AG09309 (cell line): ENCODE measurements at places on chromosomes 7 and 10.

DNA sequence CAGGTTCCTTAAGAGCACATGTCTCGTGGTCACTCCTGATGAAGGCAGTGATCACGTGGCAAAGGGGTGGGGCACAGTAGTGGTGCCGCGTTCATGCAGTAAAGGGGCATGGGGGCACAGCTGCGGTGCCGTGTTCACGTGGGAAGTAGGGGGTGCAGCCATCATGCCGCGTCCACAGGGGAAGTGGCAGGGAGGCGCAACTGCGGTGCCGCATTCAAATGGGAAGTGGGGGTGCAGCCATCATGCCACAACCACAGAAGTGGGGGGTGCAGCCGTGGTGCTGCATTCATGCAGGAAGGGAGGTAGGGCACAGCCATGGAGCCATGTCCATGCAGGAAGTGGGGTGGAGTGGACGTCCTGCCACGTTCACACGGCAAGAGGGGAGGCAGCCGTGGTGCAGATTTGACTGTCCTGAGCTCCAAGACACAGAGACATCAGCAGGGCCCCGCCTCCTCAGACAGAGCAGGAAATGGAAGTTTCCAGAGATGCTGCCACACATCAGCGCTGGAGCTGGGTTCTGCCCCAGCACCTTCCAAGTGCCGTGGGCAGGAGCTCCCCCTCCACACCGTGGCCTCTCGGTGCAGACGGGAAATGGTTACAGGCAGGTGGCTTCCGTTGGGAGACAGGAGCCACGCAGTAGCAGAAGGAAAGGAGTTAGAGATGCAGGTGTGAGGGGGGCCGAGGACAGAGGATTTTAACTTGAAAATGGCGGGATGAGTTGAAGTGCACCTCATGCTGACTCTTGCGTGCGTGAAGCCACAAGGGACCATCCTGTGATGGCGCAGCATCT is 95.0 kb upstream of the DDC start:
- no peak for DNase-seq

DNA sequence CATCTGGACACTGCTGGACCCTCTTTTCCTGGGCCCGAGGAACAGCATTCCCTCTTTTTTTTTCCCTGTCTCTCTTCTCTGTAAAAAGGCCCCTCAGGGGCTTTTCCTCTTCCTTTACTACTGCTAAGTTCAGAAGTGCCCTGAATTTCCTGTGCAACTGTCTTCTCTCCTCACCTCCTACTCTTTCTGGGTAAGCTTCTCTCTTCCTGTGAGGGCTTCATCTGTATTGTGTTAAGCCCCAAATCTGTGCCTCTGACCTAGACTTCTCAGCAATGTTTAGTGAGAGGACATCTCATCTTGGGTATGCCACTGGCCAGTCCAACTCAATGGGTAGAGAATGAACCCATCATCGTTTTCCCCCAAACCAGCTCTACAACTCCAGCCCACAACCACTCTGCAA is 174.2 kb downstream of the PTEN start:
- DNase-seq: no peak

GRCh38 chr10:9950070-9950469 is 1067.6 kb upstream of the CELF2 start:
- no peak for DNase-seq

DNA sequence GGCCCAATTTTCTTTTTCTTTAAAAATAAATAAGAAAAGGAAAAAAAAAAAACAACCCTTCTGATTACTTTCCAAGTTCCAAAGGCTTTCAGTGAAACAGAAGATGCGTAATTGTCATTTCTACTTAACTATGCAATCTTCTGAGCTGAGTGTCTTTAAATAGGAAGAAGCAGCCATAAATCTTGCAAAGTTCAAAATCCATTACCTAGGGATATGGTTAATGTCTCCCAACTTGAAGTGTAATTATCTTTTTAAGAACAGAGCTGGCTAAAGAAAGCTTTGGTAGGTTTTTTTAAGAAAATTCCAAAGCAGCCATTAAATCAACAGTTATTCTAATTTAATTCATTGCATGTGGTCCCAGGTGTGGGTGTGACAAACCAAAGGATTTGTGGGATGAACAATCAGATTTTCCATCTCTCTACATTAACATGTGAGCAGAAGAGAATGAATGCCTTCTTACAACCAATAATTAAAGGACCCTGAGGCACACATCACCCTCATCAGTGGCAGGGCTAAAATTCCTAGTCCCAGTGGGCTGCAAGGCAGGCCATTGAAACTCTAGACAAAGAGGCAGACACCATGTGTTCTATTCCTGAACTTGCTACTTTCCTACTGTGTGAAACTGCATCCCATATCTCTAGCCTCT is 419.2 kb downstream of the REEP3 start:
- DNase-seq: no peak

DNA sequence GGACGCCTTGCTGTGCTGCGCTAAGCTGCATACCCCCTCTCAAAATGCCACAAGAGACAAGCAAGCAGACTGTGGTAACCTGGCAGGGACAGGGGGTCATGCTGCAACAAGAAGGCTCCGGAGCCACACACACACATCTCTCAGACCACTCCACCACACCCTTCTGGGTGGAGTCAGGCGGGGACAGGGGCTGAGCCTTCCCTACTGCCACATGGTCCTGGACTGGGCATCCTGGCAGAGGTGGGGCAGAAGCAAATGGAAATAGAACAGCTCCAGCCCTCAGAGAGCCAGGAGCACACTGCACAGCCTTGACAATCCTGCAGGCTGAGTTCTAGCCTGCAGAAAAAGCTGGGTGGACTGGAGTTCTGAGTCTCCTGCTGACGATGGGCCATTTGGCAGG is 28.4 kb upstream of the NPFFR1 start:
- no peak for DNase-seq

DNA sequence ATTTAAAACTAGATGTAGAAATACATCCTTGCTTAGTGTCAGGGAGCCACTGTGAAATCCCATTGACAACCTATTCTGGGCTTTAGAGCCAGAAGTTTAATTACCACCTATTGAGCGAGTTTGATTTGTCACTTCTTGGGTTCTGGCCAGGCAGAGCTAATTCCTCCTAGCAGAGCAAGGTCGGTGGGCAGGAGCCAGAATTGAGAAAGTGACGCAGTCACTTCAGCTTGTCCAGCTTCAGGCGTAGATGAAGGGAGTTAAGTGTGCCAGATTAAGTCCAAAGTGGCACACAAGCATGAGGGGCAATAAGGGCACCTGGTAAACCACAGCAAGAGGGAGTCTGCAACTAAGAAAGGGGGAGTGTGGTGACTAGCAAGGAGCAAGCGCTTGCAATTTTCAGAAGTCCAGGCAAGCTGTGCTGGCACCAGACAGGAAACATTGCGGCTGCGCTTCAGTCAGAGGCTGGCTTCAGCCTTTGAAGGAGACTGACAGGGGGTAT is 119.4 kb downstream of the ST7 start:
- DNase-seq: no peak

GRCh38 chr10:12799714-12800113 is 201.8 kb downstream of the CCDC3 start:
- DNase-seq: no peak

GRCh38 chr10:113711142-113711541 is 31.4 kb downstream of the CASP7 start:
- no peak for DNase-seq

- DNase-seq: no peak
Measured at GRCh38 chr7:11557627-11558026, 274.4 kb downstream of the THSD7A start.

- no peak for DNase-seq
Measured at GRCh38 chr7:69467826-69468225, 130.4 kb upstream of the AUTS2 start.

DNA sequence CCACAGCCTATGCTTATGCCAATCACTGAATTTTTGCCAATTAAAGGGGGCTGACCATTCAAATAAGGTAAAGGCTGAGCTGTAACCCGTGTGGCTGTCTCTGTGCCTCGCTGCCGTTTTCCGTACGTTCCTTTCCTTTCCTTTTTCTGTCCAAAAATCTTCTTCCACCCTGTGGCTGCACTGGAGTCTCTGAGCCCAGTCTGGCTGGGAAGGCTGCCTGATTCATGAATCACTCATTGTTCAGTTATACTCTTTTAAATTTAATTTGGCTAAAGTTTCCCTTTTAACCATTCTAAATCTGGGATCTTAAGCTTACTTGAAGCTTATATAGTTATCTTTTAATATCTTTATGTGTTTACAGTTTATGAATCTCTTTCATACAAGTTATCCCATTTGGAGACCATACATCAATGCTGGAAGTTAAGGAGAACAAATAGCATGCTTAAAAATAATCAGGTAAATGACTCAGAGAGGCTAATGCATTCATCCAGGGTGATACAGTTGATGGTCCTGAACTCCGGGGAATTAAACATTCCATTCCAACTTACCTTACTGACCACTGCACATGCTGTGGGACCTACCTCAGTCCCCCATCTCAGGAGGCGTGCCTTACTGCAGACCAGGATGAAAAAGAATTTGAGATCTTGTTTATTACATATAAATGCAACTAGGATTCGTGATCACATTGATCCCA is 385.3 kb upstream of the ADARB2 start:
- no peak for DNase-seq

GRCh38 chr7:74467876-74468275 is 14.2 kb downstream of the GTF2IRD1 start:
- no peak for DNase-seq

DNA sequence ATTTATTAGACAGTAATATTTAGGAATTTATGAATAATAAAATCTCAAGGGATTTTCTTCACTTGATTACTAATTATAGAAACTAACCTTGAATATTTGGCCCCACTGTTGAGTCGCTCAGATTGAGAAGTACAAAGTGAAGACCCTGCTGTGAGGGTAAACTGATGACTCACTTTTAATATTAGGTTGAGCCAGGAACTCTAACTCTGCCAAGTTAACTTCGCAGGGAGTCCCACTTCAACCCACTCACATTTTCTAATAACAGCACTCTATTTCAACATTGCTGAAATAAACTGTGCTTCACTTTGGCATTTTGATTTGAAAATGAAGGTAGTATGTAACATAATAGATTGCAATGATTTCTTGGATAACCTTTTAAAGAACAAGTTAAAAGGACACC is 200.7 kb downstream of the POLR1F start:
- DNase-seq: no peak

DNA sequence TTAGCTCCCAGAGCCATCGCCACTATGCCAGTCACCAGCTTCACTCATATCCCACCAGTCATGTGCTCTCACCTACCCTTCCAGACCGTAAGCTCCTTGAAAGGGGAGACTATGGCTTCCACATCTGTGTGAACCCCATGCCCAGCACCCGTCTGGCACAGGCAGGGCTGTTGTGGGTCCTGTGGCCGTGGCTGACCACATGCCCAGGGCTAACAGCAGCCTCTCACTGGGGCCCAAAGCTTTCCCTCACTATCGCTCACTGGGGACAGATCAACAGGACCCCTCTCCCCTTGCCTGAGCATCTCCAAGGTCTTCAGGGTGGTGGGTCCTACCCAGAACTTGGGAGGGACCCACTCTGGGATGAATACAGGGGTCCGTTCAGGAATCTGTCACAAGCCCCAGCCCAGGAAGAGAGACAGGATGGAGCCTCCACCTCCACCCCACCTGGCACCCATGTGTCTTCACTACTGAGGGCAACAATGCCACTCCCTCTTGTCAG is 303.9 kb downstream of the GRID1 start:
- DNase-seq: no peak
